ENCODE measurements at places on chromosomes 6 and 20.

- no peak for DNase-seq
These were observed 104.6 kb downstream of the LRFN2 start for GRCh38 chr6:40482532-40482931.

DNA sequence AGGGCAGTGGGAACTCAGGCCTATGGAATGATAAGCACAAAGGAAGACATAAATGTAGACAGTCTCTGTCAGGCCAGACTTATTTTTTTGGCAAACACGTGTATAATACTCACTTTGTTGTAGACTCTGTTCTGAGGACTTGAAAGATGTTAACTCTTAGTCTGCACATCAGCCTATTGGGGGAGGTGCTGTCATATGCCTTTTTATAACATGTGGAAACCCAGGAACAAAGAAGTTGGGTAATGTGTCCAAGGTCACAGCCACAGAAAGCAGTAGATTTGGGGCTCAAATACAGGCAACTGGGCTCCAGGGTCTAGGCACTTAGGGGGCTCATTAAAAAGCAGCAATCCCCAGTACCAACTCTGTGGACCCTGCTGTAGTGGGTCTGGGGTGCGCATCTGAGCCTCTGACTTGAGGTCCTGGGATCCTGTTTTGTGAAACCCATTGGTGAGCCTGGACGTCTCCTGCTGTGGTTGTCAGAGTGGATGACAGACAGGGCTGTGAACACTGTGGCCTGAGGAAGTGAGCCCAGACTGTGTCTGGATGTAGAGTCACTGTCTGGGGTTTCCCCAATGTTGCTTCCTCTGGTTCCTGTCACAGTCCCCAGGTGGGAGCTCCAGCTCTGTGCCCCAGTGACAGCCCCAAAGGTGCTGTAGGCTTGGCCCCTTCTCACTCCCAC lies 50.0 kb downstream of the CDH26 start:
- DNase-seq: no peak

- no peak for DNase-seq
These were observed 15.7 kb upstream of the HLA-A start for GRCh38 chr6:29926413-29927274.

DNA sequence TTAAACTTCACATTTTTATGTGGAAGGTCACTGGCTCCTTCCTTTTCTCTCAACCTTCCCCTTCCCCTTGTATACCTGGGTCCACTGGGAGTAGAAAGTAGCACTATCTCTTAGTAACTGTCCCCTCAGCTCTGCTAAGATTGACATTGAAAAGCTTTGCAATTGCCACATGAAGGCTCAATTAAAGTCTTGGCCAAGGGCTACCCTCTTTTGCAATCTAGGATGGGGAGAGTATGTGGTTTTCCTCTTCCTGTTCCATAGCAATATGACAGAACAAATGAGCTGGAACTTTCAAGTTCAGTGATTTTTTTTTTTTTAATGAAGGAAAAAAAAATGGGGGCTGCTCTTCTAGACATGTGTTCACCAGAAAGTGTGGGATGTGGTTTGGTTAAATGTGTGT lies 37.1 kb downstream of the PROKR2 start:
- no peak for DNase-seq

DNA sequence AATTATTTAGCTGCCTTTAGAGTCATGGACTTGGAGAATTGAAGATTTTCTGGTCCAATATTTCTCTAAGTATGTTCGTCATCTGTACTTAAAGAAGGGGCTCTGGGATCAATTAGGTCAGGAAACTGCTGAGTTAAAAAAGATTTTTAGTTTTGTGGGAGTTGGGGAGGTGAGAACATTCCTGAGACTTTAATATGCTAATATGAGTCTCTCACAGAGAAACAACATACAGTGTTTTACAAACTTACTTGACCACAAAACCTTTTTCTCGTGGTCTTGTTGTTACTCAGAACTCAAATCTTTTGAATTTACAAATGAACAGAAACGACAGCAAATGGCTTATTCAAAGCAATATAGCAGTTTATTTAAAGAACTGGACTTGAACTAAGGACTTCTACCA lies 67.9 kb downstream of the LIN28B start:
- DNase-seq: no peak

DNA sequence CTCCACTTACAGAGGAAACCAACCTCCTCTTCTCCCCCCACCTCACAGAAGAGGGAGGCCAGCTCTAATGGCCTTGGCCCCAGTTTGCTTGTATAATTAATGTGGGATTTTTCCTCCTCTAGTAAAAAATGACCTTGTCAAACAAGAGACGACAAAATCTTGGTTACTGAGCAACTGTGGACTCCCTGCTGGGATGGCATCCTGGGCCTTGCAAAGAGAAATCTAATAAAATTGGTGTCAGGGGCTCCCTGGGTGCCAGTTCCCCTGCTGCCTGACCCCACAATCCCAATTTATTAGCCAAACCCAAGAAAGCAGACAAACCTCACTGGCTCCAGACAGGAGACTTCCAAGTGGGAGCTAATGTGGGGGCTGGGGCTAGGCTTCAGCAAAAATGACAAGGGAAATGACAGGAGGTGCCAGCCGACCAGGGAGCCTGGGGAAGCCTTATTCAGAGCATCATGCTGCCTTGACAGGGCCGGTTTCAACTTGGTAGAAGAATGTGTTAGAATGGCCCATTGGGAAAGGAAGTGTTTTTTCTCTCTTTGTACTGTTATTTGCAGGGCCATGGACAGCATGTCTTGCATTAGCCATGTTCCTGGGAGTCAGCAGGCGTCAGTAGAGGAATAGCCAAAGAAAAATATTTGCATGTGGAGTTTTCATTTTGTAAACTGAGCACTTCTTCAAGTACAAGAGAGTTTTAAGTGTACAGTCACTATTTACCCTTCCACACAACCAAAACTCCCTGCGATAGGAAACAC lies 816.9 kb downstream of the DHX35 start:
- DNase-seq: no peak

DNA sequence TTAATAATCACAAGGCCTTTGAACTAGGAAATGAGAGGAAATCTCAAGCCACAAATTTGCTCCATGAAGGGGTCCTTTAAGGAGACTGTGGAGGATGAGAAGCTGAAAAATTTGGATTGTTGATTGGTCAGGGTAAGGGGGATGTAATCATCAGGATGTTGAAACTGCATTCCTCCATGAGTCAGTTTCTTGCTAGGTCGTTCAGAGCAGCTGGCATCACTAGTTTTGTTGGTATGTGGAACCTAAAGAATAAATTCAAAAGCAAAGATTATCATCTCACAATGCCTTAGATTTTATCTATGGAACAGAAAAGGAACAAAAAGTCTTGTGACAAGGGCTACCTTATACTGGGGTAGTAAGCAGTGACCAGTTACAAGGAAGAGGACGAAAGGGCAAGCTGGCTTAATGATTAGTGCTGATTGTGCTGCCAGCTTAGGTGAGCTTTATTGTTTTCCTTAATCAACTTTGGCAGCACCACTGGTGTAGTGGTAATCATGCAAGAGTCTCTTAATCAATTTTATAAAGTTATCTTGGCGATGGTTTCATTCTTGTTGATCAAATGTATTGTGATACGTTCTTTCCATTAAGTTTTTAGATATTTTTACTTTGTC lies 36.6 kb downstream of the CRISP2 start:
- peak; percentile 57 for DNase-seq

DNA sequence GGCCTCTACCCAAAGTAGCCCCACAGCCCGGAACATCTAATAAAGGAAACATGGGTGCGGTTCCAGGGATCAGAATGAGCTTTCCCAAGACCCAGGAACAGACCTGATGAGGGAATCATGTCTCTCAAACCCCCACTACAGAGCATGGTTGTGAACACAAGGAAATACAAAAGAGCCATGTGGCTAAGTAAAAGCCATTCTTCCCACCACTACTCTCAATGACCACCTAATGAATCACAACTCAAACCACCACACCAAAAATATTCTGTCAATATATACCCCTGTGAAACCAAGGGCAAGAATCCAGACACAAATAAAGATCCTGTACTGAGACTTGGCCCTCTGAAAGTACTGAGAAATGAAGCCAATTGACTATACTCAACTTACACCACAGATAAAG lies 20.9 kb upstream of the COL21A1 start:
- no peak for DNase-seq

DNA sequence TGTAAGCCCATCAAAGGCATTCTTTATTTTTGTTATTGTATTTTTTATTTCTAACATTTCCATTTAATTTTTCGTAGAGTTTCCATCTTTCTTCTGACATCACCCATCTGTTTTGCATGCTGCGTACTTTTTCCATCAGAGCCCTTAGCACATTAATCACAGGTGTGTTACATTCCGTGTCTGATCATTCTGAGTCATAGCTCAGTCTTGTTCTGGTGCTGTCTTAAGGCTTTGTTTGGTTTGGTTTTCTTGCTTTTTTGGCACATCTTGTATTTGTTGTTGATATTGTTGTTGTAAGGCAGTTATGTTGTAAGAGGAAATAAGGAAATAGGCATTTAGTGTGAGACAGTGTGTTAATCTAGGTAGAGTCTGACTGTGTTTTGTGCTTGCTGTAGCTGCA lies 214.6 kb upstream of the CDH4 start:
- DNase-seq: peak; percentile 54

DNA sequence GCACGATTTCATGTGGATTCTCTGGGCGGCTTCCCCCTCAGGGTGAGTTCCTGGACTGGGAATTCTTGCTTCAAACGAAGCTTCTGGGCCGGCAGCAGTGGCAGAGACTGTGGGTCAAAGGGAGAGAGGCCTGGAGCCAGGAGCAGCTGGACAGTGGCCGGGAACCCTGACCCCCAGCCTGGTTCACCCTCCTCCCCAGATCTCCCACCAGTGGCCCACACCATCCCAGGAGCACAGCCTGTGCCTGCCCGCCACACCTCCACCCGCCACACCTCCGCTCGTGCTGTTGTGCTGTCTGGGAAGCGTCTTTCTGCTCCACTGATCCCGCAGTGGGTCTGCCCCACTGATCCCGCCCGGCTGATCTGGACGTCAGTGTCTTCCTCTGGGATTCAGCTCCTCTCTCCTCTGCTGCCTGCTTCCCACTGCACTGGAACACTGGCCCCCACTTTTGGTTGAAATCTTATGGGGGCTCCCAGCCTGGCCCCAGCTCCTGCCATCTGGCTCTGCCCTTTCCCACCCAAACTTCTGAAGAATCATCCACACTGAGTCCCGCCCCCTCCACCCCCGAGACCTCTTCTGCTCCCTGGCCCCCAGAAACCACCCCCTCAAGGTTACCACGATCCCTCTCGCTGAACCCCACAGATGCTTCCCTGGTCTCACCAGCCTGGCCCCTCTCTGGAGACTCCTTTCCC lies 9.8 kb downstream of the ZBP1 start:
- DNase-seq: no peak

DNA sequence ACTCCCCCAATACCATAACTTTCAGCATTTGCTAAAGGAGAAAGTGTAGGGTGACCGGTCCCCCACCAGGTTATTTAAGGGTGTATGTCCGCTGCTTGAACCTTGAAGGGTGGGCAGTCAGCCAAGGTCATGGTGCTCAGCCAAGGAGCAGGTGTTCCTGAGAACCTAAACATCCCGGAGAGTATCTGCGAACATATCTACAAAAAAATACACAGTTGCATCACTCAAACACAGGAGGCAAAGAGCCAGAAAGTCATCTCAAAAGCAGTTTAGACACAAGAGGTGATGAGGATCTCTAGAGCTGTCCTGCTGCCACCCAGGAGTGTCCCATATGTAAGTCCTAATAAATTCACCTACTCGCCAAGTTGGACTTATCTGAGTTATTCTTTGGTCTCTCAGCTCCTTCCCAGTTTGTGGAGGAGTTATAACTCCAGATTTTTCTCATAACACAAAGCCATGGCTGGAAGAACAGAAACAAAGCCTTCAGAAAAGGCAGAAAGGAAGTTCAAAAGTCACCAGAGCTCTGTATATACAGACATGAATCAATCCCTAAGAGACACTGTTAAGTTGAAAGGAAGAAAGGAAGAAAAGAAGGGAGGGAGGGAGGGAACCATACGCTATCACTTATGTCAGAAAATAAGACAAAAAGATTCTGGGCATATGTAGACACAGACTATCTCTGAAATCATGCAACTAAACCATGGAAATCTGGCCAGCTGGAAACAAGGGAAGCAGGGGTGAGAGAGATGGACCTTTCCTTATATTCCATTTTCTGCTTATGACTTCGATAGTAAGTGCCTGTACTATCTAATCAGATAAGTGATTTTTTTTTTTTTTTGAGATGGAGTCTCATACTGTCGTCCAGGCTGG lies 11.3 kb downstream of the MBOAT1 start:
- peak; percentile 27 for DNase-seq

DNA sequence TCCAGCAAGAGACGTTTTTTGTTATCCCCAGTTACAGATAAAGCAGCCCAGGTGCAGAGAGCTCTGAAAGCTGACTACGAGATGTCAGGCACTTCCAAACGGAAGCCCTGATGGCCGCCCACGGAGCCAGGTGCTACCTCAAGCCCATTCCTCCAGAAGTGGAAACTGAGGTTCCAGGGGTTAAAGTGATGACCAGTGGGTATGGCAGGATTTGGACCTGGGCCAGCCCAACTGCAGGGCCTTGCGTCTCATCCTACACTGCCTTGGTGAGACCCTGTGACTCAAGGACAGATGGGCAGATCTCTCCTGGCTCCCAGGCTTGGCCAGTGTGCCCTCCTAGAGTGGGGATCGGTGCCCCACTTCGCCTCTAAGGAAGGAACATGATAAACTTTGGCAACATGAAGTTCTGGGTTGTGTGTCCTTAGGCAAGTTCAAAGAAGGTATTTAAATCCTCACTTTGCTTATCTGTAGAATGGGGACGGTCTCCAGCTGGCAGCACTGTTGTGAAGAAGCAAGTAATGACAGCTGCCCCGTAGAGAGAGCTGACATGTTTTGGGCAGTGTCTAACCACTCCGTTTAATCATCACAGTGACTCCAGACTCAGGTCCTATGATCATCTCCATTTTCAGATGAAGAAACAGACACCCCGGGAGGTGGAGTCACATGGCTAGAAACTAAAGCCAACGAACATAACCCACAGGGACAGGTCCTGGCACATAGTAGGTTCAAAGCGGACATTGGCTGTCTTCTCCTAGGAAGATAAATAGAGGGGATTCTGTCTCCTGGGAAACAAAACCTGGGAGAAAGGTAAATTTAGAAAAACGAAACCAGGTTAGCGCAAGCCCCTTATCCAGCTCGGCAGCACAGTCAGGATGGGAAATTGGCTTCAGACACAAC lies 34.4 kb upstream of the CDH22 start:
- DNase-seq: no peak

GRCh38 chr6:124958759-124959354 lies 3.4 kb upstream of the RNF217 start:
- peak; percentile 54 for DNase-seq

DNA sequence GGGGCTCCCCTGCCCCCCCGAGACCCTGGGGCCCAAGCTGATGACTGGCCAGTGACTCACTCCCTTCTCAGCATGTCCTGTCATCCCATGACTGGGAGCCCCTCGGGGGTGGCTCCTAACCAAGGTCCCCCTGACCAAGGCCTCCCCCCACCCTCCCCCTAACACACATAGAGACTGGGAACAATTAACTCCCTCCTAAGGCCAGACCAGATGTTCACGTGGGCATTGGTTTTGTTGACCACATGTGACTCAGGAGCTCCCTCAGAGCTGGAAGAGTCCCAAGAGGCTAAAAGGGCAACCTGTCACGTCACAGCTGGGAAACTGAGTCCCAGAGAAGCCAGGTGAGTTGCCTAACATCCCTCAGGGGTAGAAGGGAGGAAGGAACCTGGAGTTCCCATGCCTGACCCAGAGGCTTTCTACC lies 10.6 kb upstream of the CCN5 start:
- peak; percentile 34 for DNase-seq

All from MCF 10A (cell line).